ENCODE measurements at places on chromosomes 3 and 15. TPM values are rescaled to one million over a fixed set of nuclear protein-coding genes. Genes with fewer than 3 reads are reported as not detected.

GATA2 gene
- 6.3 TPM for total RNA-seq

PHC3 gene
- total RNA-seq: 54.3 TPM

SEMA6D gene
- total RNA-seq: 34.9 TPM

CCR2 gene
- total RNA-seq: 1.2 TPM

SH3GL3 gene
- total RNA-seq: 7.1 TPM

MORC1 gene
- total RNA-seq: not detected

ROPN1 gene
- total RNA-seq: not detected
